ENCODE measurements at places on chromosomes 5 and 9.
A peak's percentile ranks its signal among the peaks of the same experiment; 100 is the strongest.

GRCh38 chr5:14101922-14102321, 41.2 kb upstream of the TRIO start:
- no peak for DNase-seq

DNA sequence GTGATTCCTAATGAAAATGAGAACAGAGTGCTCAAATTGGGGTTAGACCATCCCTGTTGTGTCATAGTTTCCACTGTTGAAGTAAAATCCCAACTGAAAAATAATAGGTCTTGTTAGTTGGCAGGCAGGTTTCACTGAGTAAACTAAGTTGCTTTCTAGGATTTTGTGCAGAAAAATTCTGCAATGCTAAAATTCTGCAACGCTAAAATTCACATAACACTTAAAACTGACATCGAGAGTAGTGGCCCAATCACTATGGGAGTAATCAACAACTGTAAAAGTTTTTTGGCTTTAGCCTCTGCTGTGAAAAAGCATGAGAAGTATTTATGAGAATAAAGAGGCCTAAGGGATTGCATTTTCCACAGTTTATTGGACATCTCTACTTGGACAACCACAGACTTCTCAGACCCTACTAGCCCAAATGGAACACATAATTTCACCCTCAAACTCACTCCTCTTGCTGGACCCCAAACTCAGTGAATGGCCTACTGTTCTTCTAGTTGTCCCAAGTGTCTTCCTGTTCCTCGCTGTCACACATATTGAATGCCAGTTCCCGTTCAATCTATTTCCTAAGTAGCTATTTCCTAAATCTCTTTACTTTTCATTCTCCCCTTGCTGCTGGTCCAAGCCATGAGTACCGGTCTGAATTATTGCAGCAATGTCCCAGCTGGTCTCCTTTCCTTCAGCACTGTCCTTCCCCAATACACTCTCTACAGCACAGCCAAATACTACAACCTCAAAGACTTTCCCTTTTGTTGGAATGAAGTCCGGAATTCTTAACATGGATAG, 355.4 kb downstream of the PDE4D start:
- no peak for DNase-seq

GRCh38 chr5:103424026-103424425, 138.6 kb downstream of the NUDT12 start:
- no peak for DNase-seq

- DNase-seq, result no peak
These were observed 53.7 kb downstream of the HMCN2 start for GRCh38 chr9:130319300-130319699.

DNA sequence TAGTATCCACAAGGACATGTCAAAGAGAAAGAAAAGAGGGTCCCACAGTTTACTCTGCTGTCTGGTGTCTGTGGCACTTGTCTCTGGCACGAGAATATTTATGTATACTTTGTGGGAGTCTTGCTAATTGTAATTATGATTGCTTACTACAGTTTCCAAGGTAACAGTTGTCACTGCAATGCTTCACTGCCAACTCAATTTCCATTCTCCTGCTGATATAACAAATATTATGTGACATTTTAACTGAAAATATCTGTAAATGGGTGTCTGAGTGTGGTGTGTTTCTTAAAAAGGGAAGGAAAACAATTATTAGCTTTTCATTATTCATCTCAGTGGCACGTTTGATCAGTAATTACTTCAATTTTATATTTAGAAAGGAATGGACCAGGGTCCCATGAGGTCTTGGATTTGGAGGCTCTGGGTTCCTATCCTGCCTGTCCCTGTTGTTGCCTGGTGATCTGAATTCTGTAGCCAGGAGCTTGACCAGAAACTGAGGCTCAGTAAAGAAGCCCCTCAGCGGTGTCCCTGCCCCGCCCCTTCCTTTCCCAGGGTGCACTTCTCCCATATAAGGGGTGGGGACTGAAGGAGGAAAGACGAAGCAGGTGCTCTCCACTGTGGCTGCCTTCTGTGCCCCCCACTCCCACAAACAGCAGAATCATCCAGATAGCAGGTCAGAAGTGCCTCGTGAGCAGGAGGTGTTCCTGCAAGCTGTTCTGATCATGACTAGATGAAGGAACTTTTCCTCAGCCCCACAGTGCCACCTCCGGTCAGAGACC, 137.3 kb upstream of the KIF2A start:
- no peak for DNase-seq

DNA sequence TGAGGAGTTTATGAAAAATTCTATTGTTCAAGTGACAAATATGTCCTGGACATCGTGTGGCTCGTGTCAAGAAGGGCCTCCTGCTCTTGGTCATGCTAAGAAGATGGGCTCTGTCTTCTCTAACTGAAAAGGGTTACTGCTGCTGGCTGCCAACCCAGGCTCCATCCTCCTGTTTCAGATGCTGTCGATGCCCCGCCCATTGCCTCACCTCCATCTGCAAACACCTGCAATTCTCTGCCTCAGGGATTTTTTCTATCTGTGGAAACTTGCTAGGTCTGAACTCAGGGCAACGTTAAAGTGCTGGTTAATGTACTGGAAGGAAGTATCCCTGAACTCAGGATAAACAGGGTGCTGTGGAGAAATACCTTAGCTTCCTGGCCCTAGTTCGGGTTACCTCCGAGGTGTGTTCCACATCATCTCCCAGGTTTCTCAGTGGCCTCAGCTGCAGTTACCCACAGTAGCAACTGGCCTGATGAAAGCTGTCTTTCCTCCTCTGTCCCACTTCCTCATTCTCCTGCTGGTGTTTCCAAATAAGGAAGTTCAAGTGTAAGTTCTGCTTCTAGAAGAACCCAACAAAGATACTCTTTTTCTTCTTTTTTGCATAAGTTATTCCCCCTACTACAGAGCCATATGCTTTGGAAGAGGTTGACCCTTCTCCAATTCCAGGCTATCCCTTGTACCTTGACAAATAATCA, 151.7 kb upstream of the SMIM23 start:
- no peak for DNase-seq

DNA sequence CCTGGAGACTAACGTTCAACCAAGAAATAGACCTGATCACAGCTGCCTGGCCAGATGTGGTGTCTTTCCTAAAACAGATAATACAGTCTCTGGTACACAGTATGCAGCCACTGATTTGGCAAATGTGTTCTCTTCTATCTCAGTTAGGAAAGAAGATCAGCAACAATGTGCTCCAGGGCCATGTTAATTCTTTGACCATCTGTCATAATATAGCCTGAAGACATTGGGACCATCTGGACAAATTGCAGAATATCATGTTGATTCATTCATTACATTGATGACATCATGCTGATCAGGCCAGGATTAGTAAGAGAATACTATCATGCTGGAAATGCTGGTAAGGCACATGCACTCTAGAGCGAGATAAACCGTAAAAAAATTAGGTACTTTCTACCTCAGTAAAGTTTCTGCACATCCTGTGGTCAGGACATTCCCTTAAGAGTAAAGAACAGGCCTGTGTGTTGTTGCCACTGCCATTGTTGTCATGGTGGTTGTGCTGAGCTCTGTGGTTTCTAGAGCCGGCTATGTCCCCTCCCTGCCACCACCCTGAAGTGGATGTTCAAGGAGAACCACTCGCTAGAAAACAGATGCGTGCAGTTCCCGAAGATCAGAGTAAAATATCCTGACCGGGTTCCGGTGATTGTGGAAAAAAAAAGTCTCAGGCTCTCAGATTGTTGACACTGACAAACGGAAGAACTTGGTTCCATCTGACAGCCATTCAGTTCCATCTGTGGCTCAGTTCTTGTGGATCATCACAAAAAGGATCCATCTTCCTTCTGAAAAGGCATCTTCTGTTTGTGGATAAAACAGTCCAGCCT, 6.4 kb upstream of the JMY start:
- DNase-seq, result no peak

DNA sequence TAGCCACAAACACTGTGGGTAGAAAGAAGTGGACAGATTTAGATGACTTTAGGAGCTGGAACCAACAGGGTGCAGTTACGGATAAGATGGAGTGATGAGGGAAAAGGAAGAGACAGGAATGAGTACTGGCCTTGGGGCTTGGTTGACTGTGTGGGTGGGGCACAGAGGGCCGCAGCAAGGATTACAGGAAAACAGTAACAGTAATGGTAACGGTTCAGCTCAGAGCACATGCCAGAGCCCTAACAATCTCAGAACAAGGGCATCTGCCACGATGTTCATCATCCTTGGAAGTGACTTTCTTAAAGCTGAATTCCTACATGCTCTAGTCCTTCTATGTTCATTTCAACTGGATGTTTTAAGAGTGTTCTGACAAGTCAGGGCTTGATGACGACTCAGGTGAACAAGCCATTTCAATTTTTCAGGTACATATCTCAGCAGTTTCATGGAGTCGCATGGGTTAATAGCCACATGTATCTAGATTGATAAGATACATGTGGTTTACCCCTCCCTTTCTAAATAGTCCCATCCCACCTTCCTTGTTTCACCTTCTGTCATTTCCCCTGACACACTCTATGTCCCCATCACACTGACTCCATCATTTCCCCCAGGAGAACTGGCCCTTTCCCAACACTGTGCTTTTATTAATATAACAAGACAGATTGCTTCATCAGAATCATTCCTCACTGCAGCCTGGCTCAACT, 65.0 kb downstream of the CEMIP2 start:
- no peak for DNase-seq

DNA sequence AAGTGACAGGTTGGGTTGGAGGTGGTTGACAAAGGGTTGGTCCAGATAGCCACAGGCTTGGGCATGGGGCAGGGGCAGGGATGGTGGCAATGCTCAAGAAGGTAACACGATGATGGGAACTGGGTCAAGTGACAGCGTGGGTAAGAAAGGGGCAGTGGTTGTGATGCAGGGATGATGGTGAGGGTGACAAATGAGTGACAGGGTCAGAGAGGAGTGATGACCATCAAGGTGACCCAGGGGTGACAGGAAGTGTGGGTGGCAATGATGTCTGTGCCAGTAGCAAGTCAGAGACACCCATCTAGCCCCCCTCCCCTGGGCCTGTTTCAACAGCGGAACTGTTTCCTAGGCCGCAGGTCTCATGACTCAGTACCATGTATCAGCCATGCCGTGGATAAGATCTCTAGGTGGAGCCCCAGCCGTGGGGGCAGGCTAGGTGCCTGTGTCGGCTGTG, 20.5 kb downstream of the AQP3 start:
- DNase-seq, result no peak

GRCh38 chr5:135433681-135434426, 13.3 kb downstream of the DCANP1 start:
- no peak for DNase-seq

GRCh38 chr5:37888476-37888875, 48.6 kb upstream of the GDNF start:
- no peak for DNase-seq

- no peak for DNase-seq
These were observed 144.5 kb downstream of the SEC61B start for GRCh38 chr9:99366621-99367020.

DNA sequence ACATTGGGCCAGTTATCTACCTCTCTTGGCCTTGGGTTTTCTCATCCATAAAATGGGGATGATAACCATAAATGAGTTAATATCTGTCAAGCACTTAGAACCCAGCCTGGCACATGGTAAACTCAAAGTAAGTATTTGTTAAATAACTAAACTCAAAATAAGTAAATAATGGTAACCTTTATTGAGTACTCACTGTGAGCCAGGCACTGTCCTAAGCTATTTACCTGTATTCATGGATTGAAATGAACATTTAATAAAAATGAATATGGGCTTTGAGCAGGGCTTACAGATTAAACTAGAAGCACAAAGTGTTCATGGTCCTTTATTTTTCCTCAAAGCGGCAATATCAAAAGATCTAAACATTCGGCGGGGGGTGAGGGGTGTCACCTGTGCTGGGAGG, 16.7 kb downstream of the CORO2A start:
- DNase-seq, result no peak

GRCh38 chr5:136056336-136056735, 27.5 kb downstream of the TGFBI start:
- no peak for DNase-seq

- DNase-seq, result peak; percentile 10
These were observed 48.1 kb upstream of the RIOK2 start for GRCh38 chr5:97231025-97231636.

DNA sequence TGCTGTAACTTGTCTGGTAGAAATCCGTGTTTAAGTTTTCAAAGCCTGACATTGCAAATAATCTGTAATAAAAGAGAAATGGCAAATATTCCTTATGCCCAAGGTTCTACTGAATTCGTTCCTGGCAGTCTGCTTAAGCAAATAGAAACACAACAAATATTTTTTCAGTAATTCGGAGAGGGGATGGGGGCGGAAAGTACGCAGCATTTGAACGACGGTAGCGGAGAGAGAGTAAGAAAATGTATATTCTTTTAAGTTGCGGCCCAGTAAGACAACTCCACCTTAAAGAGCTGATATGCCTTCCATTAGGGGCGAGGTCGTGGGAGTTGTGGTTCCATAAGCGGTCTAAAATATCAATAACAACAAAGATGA, 569 bp downstream of the YIPF5 start:
- DNase-seq, result no peak

DNA sequence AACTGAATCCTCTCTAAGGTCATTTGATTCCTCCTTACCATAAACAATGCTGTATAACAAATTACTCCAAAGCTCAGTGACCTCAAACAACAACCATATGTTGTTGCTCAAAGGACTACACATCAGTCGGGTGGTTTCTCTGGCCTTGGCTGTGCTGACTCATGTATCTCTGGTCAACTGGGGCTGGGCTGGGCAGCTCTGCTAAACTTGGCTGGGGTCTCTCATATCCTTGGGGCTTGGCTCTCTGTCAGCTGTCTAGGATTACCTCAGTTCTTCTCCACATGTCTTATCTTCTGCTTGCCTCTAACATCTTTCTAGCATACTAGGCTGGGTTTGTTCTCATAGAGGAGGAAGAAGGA, 86.4 kb downstream of the GALNT10 start:
- DNase-seq, result no peak

GRCh38 chr9:89428901-89429890, 68.7 kb downstream of the SEMA4D start:
- no peak for DNase-seq

DNA sequence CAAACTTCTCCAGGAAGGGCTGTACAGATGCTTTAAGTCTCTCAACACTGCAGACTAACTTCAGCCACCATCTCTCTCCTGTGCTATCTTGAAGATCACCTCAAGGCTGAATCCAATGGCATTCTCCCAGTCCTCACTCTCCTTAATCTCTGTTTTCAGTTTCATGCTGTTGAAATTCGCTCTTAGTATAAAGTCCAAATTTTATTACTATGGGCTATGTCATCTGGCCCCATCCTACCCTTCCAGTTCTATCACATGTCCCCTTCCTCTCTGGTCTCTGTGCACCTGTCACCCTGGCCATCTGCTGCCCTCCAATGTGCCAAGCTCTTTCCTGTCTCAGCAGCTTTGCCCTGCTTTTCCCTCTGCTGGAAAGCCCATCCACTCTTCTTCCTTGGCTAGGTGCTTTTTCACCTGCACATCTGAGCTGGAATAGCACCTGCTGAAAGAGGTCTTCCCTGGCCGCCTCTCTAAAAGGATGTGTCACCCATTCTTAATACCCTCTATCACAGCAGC, 284.7 kb upstream of the MAP3K1 start:
- no peak for DNase-seq
